CD4-positive, alpha-beta T cell treated with Interleukin-6 for 4 hours (primary cell): ENCODE measurements at places on chromosomes 6 and 20.

- DNase-seq: no peak
Measured at GRCh38 chr6:124962639-124963415, 590 bp downstream of the RNF217 start.

GRCh38 chr20:24361541-24361940 lies 107.9 kb upstream of the SYNDIG1 start:
- DNase-seq: no peak

GRCh38 chr6:38396209-38396608 lies 243.5 kb downstream of the BTBD9 start:
- DNase-seq: no peak

- DNase-seq: no peak
Measured at GRCh38 chr6:34468378-34468892, 2.6 kb downstream of the PACSIN1 start.

GRCh38 chr6:35396991-35397390 lies 54.6 kb downstream of the PPARD start:
- DNase-seq: no peak

DNA sequence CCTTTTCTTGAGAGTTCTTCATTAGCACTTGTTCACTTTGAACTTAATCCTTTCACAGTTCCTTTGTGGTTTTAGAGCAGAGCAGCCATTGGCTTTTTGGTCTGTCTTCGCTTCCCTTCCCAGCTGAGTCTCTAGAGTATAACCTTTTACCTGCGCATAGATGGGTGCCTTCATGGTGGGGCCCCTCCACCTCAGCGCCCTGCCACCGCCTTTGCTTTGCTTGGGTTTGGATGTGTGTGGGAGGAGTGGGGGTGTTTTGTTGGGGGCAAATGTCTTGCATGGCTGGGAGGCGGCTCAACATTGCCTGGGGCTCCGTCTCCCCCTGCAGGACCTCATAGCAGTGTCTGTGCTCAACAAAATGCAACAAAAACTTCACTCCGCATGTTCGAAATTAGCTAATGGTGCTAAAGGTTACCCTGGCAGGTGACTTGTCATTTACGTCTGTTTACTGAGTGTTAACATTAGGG lies 11.9 kb downstream of the PYGB start:
- DNase-seq: peak; percentile 41

- DNase-seq: no peak
Measured at GRCh38 chr20:61879303-61879620, 186.4 kb downstream of the TAF4 start.

DNA sequence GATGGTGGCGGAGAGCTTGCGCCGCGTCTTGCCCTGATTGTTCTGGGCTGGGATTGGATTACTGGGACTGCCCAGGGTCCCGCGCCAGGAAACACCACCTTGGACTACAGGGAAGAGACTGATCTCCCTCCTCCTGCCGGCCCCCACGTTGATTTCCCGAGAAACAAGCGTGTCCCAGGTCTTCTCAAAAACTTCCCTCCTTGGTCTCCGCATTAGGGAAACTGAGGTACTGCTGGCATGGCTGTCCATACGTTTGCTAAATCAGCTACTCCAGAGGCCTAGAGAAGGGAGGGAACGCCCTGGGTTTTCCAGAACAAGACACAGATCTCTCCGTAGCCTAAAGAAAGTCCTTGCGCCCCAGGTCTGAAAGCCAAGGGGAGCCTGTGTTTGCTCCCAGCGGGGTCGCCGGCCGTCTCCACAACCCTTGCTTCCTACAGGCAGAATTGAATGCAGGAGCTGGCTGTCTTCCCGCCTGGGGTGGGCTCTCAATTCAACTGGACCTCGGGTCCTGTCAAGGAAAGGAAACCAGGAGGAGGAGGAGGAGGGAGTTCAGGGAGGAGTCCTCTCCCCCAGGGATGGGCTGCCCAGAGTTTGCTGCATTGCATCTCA lies 29.2 kb downstream of the TFAP2A start:
- DNase-seq: no peak

DNA sequence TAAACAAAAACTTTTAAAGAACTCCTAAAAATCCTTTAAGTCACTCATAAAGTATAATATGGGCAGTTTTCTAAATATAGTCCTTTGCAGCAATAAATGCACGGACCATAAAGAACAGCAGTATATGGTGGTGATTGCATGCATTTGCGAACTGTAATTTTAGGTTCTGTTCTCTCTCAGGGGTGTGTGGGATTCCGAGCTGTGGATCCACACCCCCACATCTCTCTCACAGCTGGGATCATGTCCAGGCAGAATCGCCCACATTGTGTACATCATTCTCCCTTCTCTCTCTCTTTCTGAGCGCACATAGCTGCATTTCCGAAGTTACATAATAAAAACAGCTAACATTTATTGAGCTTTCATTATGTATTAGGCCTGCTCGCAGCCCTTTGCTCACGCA lies 28.6 kb downstream of the SLC52A3 start:
- no peak for DNase-seq

GRCh38 chr6:140782941-140783340 lies 1349.8 kb upstream of the GJE1 start:
- DNase-seq: no peak
